ENCODE measurements at places on chromosomes 3 and 15.

- no peak for DNase-seq
Measured at GRCh38 chr15:67618297-67618696, 75.8 kb downstream of the MAP2K5 start.

GRCh38 chr3:140148824-140149390 is 213.9 kb downstream of the CLSTN2 start:
- no peak for DNase-seq

DNA sequence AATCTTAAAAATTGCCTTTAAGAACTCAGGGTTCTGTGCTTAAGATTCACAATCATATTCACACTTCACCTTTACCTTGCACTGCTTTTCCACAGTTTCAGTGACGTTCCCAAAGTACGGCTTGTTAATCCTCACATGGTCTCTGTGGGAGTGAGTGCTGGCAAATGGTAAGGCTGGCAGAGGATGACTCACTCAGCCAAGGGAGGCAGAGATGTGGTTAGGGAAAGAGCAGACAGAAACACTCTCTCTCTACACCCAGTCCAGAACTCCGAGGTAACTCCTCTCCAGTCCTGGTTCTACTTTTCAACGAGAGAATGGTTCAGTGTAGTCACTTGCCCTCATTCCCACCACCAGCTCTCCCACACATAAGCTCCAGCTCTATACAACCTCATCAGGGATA is 33.1 kb downstream of the RASGRP1 start:
- DNase-seq: peak; percentile 17

GRCh38 chr3:133857767-133858166 is 37.9 kb downstream of the RAB6B start:
- no peak for DNase-seq

- DNase-seq: no peak
Measured at GRCh38 chr15:50576166-50576565, 29.7 kb upstream of the USP50 start.

GRCh38 chr3:187968883-187969580 is 184.9 kb upstream of the LPP start:
- peak; percentile 73 for DNase-seq

GRCh38 chr3:163490119-163490518 is 1588.2 kb downstream of the SI start:
- DNase-seq: peak; percentile 50

DNA sequence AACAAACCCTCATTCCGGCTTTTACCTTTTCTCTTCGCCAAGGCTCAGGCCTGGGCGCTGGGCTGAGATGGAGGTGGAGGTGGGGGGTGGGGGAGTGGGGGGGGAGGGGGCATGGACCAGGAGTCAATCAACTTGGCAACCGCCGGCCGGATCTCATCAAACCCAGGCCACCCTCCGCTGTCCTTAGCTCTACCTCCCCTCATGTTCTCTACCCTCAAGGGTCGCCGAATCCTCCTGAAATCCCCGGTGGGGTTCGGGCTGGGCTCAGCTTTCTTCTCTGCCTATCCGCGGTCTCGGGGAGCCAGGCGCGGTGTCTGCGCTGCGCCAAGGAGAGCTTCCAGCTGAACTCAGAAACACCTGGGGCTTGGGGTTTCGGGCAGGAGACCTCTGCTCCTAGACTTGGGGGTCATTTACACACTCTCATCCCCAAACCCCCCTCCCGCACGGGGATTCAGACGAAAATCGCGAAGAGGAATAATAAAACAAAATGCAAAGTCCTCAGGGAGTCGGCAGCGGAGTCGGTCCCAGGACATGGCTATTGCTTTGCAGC is 2.5 kb downstream of the ONECUT1 start:
- DNase-seq: no peak

GRCh38 chr15:76003364-76003763 is 8.9 kb downstream of the NRG4 start:
- DNase-seq: no peak

DNA sequence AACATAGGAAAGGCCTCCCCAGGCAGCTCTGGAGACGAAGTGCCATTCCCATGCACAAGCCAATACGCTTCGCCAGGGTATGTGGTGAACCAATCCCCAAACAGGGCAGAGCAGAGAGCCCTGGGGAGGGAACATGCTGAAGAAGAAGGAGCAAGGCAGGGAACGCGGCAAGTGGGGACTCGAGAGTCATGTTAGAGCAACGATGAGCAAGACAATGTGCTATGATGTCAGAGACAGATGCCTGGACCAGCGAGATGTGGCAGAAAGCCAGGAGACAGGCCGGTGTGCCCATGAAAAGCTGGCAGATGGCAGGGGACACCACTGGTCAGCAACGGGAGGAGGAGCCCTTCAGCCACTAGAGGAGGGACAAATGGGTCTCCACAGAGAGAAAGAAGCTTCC is 39.6 kb downstream of the NIPA2 start:
- DNase-seq: no peak

DNA sequence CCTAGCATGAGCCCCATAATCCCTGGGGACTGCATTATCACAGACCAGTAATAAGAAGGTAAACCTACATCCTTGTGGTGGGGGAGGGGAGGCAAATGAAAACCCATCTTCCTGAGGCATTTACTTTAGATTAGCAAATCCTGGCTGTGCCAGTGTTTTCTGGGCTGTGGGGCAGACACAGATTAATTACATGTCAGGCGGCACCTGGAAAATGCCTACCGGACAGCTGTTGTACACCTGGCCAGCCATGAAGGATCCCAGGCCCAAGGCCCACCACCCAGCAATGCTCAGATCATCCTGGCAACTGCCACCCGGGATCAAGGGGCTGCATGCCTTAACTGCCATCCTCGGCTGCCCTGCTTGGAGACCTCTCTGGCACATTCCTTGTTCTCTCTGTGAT is 59.1 kb upstream of the RASA2 start:
- no peak for DNase-seq

- DNase-seq: no peak
Measured at GRCh38 chr3:153626158-153626557, 464.1 kb downstream of the RAP2B start.

GRCh38 chr3:145197051-145197820 is 963.7 kb downstream of the PLOD2 start:
- DNase-seq: no peak

GRCh38 chr3:193794002-193794881 is 201.2 kb downstream of the OPA1 start:
- DNase-seq: no peak

DNA sequence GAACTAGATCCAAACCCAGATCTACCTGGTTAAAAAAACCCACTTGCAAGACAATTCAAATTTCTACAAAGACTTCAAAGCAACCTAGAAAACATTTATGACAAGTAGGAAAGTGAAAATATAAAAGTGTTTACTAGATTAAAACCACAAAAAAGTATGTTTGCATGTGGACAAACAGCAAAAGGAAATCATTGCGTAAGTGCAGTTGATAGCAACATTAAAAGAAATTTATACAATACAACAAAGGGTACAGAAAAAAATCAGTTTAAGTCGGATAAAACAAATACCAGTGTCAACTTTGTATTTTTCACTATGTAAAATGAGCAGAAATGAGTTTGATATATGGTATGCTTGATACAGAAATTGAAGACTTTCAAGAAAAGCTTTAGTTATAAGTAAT is 2.6 kb downstream of the EIF5A2 start:
- no peak for DNase-seq

DNA sequence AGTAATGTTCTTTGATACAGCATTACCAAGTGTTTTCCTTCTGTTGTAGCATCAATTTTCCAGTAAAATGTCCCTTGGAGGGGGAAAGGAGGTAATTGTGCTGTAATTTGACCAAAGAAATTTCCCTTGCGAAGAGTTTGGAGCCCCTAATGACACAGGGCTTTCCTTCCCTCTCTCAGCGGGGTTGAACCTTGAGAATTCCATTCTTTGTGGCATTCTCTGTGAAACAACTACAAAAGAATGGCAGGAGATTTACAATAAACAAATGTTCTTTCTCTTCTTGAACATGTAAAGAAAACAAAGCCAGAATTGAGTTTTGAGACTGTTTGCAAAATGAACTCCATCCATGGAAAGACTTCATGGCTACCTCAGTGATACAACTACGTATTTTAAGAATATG is 53.4 kb downstream of the SIDT1 start:
- no peak for DNase-seq

GRCh38 chr3:57758686-57759085 is 2.6 kb downstream of the SLMAP start:
- no peak for DNase-seq

DNA sequence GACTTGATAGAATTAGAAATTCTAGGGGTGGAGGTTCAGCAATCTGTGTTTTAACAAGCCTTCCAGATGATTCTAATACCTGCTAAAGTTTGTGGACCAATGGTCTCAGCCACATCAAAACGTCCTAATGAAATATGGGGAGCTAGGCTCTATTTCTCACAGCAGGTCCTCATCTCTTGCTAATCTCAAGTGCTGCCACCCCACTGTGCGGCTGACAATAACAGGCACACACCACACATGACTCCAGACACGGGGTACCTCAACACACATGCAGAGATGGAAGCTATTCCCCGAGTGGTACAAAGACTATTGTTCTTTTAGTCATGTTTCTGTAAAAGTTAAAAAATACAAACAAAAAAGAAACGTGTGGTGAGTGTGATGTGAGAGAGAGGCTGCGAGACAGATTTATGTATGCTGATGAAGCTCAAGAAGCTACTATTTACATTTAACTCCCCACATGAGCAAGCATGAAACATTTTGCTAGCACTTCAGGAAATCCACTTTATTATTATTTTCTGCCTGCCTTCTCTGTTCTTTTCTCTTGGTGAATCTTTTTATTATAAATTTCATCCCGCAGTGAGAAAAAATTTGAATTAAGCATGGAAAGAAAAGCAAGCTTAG is 405.6 kb downstream of the MAGI1 start:
- DNase-seq: no peak

- DNase-seq: no peak
Measured at GRCh38 chr3:37924453-37924852, 62.8 kb downstream of the CTDSPL start.

GRCh38 chr3:123327480-123327879 is 121.4 kb downstream of the ADCY5 start:
- DNase-seq: no peak

- peak; percentile 3 for DNase-seq
Measured at GRCh38 chr3:126153695-126154360, 26.6 kb downstream of the ALDH1L1 start.

DNA sequence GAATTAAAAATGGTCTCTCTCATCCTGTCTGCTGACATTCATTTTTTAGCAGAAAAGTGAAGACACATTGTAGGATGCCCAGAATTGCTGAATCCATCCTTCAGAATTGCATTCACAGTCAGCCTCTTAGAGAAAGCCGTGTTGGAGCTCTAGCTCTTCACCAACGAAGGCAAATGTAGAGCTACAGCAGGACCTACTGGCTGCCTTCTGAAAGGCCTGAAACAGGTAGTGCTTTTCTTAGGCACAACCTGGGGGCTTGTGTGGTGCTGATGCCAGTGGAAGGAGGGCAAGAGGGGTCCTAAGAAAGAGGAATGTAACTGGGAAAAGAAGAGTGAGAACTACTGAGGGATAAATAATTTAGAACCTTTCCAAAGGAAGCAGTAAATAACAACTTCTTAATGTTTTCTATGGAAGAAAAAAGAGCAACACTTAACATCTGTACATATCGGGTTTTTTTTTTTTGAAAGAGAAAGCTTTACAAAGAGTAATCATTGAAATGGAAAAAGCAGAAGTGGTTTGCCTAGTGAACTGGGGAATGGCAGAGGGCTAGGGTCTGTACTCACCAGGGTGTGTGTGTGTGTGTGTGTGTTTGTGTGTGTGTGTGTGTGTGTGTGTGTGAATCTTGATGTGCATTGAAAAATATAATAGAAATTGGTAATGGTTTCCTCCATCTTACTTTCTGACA is 297.8 kb downstream of the SATB1 start:
- no peak for DNase-seq

DNA sequence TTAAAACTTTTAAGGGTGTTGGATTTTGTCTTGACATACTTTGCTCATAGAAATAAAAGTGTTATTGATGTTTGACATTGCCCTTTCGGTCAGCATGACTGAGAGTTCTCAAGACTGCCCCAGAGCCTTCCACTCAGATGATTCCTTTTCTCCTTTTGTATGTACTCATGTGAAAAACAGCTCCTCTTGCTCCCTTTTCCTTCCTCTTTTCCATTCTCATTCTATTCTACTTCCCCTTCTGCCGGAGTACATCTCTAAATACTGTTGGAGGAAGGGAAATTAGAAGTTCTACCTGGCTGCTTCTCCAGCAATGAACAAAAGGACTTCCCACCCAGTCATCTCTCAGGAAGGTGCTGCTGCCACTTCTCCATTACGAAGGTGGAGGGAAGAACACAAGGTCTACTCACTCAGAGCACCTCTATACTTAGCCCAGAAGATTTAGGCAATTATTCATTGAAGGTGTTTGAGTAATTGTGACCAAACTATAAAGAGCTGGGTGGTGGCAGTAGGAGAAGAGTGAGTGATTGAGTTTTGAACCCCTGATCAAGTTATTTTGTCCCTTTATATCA is 163.8 kb upstream of the MBNL1 start:
- DNase-seq: no peak

DNA sequence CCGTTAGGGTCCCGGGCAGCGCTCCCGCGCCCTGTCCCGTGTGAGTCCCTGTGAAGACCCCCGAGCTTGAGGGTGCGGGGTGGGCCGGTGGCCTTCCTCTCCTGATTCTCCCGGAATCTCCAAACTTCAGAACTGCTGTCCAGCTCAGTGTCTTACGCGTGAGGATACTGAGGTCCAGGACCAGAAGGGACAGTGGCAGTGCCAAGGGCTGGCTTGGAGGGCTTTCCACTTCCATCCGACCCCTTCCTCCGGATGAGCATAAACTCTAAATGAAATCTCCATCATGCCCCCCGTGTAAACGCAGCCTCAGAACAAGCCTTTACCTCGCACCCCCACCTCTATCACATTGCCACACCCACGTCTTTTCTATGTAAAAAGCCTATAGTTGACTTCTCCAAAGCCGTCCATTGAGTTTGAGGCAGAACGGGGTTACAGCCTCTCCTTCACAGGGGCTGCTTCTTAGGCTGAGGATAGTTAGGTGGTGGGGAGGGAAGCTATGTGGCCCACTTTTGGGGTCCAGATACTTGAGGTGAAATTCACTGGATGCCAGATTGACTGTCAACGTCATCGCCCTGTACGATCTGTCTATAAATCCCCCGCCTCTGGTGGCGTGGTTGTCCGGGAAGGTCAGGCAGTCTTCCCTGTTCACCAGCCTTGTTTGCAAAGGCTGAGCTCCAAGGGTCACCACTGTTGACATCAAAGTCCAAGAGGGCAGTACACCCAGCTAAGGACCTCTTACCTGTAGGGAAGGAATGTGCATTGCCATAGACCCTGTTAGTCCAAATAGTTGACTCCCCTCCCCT is 1.1 kb downstream of the EDEM1 start:
- peak; percentile 31 for DNase-seq

- no peak for DNase-seq
Measured at GRCh38 chr3:53065841-53066480, 20.1 kb upstream of the SFMBT1 start.

DNA sequence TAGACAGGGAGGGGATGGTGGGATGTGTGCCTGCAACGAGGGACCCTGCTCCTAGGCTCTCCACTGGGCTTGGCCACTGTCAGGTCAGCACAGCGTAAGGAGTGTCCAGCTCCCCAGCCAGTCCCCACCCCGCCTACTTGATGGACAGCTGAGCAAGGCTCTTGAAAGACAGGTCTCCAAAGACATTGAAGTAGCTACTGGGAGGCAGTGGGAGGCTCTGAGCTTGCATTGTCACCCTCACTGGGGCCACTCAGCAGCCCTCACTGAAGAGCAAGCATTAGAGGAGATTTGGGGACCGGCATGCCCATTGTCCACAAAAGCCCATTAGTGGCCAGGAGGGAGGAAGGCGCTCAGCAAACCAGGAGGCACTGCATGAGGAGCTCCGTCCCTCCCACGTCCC is 146.5 kb downstream of the MEGF11 start:
- no peak for DNase-seq

All from GM03348 (cell line).